Amniotic epithelial cell (primary cell): ENCODE measurements at places on chromosomes 7 and 10.

DNA sequence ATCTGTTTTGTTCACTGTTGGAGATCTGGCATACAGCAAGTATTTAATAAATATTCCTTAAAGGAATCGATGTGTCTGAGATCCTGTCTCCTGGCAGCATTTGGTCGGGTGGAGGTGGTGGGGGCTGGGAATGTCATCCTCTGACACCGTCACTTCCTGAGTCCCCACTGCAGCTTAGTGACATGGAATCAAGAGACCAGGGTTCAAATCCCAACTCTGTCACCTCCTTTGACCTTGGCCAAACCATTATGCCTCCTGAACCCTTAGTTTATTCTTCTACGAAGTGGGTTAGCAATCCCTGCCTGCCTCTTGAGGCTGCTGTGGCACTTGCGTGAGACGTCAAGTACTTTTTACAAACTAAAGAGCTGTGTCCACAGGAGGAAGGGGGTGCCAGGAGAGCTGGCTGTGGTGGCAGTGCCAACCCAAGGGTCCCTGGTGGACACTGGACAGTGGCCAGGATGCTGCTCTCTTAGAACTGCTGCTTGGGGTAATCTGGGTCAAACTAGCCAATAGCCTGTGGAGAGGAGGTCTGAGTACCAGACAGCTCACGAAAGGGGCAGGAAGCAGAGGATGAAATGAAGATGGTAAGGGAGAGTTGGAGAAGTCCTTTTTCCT is 8.0 kb upstream of the ZMIZ1 start:
- no peak for DNase-seq

- DNase-seq = peak; percentile 46
Measured at GRCh38 chr7:138030679-138031351, 28.9 kb upstream of the CREB3L2 start.

DNA sequence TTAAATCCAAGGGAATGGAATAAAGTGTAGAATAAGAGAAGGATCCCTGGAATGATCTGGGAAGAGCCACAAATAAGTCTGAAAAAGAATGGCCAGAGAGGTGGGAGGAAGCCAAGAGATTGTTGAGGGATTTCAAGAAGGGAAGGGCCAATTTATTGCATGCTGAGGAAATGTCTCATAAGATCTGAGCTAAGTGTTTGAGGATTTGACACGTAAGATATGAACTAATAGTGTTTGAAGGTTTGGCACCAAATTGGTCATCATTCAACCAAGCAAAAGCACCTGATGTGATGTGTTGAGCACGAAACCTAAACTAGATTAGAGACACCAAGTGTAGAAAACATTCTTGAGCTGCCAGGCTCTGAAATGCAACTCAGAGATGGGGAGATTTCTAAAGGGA is 97.9 kb downstream of the TSPAN12 start:
- no peak for DNase-seq

DNA sequence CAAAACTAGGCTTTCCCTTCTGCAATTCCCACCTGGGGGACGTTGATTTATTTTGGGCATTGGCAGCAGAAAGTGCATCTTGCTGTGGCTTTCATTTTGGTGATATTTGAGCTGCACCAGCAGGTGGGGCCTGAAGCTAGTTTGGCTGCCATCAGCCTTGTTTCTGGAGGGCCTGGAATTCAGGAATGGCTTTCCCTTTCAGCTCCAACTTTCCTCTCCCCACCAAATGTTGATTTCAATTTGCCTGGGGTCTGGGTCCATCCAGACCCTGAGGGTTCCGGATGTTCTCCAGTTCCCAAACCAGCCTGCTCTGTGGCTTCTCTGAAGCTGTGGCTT is 640.4 kb downstream of the TYW1 start:
- no peak for DNase-seq

DNA sequence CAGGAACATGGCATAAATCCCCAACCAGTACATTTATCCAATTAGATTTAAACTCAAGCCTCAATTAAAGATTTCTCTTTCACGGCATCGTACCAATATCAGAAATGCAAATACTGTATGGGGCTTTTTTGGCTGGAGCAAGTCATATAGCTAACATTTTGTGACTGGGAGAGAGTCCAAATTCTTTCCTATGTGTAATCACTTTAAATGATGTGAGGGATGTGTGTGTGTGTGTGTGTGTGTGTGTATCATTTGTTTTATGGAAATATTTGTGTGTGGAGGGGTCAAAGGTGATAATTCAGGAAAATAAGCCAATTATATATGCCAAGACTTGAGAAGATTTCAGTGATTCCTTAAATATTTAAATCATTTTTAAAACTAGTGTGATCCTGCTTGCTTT is 196.6 kb downstream of the TRIL start:
- no peak for DNase-seq

GRCh38 chr10:35231646-35232045 is 104.7 kb upstream of the CCNY start:
- DNase-seq = no peak

- peak; percentile 6 for DNase-seq
Measured at GRCh38 chr10:120172356-120172755, 279.8 kb downstream of the SEC23IP start.

- DNase-seq = no peak
Measured at GRCh38 chr7:139523199-139523941, at the start of gene CLEC2L. TSS of gene CLEC2L (plus strand) at chr7:139523685. CDS start at chr7:139523928, 243 bp downstream.

- DNase-seq = no peak
Measured at GRCh38 chr7:88480896-88481295, 174.2 kb upstream of the STEAP4 start.

DNA sequence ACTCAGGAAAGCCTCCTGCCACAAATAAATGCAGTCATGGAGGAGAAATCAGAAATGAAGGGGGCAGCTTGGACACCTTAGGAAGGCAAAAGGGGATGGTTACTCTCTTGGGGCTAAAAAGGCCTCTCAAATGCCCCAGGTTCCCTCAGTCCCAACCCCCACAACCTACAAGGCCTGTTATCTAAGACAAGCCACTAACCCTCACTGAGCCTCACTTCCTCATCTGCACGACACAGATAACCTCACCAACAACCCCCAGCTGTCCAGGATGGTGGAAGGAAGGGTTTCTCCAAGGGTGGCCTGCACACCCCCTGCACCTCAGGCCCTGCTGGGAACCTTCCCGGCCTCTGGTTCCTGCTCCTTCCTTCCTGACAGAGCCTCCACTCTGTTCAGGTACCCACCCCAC is 29.2 kb downstream of the SORBS1 start:
- DNase-seq = no peak

DNA sequence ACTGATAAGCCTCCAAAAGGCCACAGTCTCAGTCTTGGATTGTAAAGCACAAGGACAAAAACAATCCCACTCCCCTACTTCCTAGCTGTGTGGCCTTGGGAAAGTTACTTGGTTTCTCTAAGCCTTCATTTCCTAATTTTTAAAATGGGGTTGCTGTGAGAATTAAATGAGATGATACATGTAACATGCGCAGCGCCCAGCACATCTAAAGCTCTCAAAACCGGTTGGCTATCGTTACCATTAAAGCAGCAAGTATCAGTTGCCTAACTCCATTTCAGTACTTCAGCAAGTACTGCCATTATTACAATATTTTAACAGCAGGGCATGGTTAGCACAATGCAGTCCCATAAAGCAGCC is 1.9 kb downstream of the NRCAM start:
- no peak for DNase-seq

GRCh38 chr10:8305876-8306652 is 251.6 kb downstream of the GATA3 start:
- peak; percentile 87 for DNase-seq

DNA sequence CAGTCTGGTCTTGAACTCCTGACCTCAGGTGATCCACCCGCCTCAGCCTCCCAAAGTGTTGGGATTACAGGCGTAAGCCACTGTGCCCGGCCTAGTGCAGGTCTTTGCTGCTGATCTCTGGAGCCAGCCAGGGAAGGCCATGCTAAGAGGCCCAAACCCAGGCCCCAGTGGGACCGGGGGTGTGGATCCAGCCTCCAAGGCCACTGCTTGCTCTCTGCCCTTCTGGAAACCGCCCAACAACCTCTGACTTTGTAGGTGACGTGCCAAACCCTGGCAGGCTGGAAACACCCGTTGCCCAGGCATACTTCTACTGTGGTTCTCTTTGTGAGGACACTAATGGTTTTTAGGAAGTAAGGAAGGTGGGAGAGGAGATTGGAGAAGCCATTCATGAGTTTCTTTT is 83.5 kb upstream of the GNA12 start:
- DNase-seq = no peak
